ENCODE measurements at places on chromosomes 16 and 17.

DNA sequence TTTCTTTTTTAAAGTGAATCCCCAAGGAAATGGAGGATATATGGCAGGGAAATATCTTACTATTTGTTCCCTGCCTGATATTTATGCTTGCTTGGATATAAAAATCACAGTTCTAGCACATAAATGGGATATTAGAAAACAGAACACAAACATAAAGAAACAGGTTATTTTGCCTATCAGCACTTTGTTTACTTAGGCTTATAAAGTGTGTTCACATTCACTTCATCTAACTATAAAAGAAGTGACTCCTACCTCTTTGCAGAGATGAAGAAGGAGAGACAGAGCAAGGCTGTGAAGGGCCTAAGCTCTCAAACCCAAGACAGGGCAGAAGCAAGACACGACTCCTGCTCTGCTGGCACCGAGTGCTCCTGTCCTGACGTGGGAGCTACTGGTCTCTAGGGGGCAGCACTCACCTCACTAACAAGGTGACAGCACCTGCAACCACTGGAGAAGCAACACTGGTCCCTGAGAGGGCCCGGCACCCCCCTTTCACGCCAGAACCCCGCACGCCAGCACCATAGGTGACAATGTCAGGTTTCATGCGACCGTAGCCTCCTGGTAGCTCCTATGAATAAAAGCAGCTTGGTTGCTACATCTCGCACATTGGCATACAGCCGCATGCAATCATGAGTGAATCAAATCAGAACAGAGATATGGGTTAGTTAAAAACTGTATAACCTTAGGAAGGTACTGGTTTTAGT is 32.0 kb downstream of the MBTPS1 start:
- DNase-seq, result peak; percentile 62

- no peak for DNase-seq
Measured at GRCh38 chr17:55441544-55441943, 19.9 kb upstream of the MMD start.

DNA sequence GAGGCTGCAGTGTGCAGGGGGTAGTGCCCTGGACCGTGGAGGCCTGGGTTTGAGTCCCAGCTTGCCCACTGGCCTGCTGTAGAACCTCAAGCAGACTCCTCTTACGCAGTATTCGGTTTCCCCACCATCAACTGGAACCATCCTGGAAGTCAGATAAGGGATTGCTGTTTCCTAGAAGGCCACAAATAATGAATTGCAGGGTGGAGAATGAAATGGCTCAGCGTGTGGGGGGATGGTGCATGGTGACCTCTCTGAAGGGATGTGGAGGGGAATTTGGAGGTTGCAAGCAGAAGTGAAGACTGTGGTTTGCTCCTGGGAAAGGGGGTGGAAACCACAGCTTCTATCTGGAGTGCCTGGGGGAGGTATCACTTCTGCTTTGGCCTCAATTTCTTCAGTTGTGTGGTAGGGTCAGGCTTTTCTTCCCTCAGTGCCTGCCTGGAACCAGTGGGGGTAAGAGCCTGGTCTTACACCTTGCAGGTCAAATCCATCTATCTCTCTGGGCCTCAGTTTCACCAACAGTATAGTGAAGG is 1.7 kb downstream of the ADGRG5 start:
- no peak for DNase-seq

DNA sequence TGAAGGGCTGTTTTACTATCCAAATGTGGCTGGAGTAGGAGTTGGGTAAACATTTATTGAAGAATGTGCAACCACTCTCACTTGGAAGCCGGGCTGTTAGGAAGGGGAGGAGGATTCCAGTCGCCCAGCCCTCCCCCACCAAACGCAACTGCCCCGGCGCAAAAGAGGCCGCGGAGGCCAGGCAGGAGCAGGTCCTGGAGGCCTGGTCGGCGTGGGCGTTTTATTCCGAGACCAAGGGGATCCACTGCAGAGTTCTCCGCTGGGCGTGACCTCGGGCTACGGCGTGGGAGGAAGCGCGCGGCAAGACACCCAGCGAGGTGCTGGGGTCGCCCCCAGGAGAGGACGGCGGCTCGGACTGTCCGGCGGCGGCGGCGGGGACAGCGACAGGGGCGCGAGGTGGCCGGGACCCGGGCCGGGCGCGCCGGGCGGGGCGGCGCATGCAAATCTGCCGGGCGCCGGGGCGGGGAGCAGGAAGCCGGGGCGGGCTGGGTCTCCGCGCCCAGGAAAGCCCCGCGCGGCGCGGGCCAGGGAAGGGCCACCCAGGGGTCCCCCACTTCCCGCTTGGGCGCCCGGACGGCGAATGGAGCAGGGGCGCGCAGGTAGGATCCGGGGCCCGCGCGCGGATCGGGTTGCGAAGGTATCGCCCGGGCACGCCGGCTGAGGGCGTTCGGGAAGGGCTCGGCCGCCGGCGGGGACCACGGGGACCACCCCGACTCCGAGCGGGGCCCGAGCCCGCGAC is at the start of gene IL4R:
IL4R (plus strand) TSS at position 553 of the 739 bp plus-strand sequence. CDS start 26,230 bp downstream, outside the sequence.
- peak; percentile 86 for DNase-seq

Measured in pancreas (tissue), 10 donors.